Eye (tissue), 1 donor: ENCODE measurements at places on chromosomes 7 and 10.

DNA sequence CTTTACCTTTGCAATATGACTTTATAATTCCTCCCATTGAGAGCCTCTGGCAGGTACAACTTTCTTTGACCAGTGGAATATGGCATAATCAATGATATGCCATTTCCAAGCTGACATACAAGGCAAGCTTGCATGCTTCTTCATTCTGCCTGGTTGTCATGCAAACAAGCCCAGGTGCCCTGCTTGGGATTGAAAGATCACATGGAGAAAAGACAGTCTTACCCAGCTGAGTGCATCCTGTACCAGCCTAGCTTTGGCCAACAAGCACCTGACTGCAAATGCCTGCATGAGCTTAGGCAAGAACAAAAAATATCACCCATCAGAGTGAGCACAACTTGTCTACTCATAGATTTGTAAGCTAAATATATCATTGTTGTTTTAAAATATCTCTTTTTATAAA lies 82.9 kb upstream of the KCND2 start:
- no peak for DNase-seq

- peak; percentile 61 for DNase-seq
Observed at GRCh38 chr10:98269435-98269912, 1.5 kb upstream of the LOXL4 start.

- peak; percentile 38 for DNase-seq
Observed at GRCh38 chr7:1922071-1922869, 252.2 kb downstream of the ELFN1 start.

DNA sequence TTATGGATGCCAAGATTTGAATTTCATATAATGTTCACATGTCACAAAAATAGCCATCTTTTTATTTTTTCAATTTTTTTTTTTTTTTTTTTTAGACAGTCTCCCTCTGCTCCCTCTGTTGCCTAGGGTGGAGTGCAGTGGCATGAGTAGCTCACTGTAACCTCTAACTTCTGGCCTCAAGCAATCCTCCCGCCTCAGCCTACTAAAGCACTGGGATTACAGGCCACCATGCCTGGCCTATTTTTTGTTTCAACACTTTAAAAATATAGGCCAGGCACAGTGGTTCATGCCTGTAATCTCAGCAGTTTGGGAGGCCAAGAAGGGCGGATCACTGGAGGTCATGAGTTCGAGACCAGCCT lies 246.3 kb downstream of the SKIDA1 start:
- DNase-seq: no peak

DNA sequence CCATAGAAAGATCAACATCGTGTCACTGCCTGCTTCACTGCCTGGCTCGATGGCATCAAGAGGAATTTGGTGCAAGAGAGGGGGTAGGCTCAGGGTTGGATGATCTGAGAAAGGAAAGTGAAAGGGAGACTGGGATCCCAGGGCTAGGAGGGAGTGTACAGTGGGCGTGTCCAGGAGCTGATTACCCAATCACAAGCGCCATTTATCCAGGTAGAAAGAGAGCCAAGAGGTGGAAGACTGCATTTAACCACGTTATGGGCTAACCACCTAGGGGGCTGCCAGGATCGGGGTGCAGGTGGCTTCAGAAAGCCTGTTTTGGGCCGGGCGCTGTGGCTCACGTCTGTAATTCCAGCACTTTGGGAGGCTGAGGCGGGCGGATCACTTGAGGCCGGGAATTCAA lies 10.3 kb downstream of the PODXL start:
- DNase-seq: no peak

GRCh38 chr10:7188456-7189050 lies 222.3 kb downstream of the SFMBT2 start:
- DNase-seq: no peak

DNA sequence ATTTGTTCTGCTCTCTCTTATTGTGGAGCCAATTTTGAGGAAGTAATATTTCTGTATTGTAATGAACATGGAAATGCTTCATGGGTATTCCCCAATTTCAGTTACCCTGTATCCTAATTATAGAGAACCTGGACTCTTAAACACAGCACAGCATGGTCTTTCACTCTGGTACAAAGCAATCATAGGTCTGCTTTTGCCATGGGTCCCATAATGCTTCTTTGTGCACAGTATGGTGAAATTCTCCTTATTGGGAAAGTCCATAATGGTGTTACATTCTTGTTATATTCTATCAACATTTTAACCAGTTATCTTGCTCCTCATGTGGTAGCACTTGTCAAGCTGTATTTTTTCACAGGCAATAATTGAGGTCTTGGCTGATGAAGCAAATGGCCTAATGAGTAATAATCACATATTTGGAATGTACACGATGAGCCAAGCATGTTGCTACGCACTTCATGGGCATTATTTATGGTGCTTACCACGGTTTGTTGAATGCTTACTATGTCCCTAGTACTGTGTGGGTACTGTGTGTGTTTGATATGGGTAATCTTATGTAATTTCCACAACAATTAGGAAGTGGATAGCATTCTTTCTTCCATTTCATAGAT lies 42.9 kb downstream of the PRKG1 start:
- no peak for DNase-seq

DNA sequence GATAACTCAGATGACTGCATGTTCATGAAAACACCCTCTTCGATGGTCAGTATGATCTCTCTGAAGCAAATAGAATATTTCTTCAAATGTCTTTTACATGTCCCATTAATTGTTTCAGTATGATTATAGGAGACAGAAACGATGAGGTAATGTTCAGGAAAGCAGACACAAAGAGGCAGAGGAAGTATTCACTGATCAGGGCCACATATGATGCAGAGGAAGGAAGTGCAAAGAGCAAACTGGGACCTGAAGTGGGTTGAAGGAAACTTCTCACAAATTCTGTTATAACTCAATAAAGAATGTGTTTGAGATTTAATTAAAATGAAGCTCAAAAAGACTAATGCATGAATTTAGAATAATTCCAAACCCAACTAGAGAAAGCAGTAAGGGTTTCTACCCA lies 70.5 kb downstream of the TES start:
- DNase-seq: no peak

DNA sequence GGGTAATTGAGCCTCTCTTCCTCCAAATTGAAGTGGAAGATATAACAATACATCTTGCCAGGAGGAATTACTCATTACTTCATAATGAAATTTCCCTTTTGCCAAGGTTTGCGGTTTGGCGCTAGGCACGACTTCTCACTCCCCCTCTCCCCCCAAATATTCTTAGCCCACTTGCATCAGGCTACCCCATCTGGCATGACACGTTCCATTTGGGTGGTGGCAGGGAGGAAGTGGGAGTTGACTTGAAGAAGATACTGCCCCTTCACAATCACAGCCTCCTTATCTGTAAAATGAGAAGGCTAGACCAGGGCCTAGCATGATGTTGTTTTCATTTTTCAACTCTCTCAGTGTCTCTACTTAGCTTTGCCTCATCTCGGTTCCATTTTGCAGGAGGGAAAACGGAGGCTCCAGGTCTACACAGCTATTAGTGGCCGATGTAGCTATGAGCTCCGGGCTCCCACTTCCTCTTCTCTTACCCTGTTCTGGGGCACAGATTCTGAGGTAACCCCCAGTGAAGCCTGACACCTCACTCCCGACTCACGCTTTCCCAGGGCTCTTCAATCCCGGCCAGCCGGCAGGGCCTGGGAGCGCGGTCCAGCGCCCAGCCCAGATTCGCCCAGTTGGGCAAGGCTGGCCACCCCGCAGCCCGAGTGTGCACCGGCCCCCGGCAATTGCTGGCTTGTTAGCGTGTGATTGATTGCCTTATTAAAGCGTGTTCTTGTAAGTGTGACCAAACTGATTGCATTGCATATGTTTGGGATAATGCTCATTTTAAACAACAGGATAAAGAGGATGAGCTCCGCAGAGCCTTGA lies 6.5 kb downstream of the EVX1 start:
- DNase-seq: no peak

GRCh38 chr7:4147926-4148620 lies 534.0 kb upstream of the FOXK1 start:
- peak; percentile 45 for DNase-seq

- no peak for DNase-seq
Observed at GRCh38 chr10:31098046-31098445, 66.4 kb upstream of the ZNF438 start.

- no peak for DNase-seq
Observed at GRCh38 chr10:845526-845925, 86.0 kb downstream of the LARP4B start.

GRCh38 chr7:507623-508300 lies 11.9 kb downstream of the PDGFA start:
- DNase-seq: no peak

GRCh38 chr7:38796626-38797501 lies 112.1 kb downstream of the VPS41 start:
- DNase-seq: peak; percentile 90

DNA sequence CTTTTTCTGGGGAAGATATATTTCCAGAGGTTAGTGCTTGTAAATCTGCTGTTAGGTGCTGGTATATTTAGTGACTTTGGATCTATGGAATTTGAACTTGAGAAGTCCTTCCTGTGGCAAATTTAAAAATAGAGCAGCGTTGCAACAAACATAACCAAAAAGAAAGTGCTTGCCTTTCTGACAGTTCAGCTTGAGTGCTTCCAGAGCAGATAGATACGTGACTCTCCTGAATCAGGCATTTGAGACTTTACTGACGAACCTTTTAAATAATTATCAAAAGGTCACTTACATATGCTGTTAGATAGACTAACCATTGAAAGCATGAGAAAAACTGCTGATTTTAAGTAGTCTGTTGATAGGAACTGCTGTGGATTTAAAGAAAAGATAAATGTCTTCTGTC lies 387.5 kb upstream of the LRRTM3 start:
- DNase-seq: no peak

DNA sequence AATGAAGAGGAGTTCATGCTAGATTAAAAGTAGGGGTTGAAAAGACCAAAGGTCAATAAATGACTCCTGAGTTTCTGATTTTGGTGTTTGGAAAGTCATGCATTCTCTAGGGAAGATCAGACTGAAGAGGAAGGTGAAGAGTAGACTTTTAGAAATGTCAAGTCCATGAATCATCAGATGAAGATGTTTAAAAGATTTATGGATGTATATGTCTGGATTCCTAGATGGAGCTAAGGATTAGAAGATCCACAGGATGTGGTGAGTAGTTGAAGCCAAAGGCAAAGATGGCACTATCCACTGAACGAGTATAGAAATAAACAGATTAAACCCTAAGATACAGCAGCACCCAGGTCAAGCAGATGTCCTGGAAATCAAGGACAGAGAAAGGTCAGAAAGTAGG lies 298.5 kb downstream of the GPAM start:
- DNase-seq: no peak

DNA sequence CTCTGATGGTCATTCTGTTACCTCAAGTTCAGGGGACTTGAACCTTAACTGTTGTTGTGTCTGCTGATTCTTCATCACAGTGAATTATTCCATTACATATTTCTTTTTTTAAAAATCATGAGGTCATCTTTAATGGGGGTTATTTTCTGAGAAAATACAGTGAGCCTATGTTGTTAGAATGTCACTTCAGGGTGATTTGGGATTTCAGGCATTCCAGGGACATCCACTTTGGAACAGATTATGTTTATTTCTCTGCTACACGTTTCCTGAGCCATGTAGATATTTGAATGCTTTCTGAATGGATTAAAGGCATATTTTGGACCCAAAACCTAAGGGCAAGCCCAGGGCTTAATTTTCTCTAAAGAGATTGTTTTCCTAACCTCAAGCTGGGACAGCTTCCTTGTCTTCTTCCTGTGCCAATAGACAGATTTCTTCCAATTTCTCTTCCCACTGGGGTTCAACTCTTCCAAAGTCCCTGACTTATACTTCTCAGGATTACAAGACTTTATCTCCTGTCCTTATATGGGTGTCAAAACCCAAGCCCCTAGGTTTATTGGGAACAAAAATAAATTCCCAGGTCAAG lies 271.7 kb downstream of the ARHGAP12 start:
- no peak for DNase-seq

- peak; percentile 48 for DNase-seq
Observed at GRCh38 chr7:139046143-139046542, 10.3 kb upstream of the ZC3HAV1L start.

DNA sequence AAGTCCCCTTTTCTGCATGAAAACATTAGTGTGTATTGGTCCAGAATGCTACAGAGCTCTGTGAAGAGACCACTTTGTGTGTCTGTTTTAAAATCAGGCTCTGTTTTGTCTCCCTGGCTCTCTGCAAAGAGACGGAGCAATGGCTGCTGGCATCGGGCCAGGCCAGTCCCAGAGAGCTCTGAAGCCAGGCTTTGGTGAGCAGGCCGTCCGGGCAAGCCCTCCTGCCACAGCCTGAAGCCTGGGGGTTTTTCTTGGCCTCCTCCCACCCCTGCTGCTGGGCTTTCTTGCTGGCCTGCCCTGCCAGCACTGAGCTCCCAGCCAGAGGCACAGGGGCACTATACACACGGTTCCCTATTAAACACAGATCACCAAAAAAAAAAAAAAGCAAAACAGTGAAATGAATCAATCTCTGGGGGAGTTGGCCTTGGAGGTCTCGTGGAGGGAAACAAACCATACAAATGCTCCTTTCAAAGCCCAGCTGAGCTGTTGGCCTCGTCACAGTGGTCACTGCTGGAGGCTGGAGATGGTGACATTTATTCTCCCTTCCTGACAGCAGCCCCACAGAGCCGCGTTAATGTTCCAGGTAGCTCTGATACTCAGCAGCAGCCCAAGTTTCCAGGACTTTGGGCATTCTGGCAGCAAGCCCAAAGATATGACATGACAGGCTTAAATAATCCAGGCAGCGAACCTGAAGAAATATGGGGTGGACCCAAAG lies 237.2 kb downstream of the TCF7L2 start:
- peak; percentile 61 for DNase-seq

- DNase-seq: no peak
Observed at GRCh38 chr7:148153616-148154284, 436.8 kb upstream of the C7orf33 start.

DNA sequence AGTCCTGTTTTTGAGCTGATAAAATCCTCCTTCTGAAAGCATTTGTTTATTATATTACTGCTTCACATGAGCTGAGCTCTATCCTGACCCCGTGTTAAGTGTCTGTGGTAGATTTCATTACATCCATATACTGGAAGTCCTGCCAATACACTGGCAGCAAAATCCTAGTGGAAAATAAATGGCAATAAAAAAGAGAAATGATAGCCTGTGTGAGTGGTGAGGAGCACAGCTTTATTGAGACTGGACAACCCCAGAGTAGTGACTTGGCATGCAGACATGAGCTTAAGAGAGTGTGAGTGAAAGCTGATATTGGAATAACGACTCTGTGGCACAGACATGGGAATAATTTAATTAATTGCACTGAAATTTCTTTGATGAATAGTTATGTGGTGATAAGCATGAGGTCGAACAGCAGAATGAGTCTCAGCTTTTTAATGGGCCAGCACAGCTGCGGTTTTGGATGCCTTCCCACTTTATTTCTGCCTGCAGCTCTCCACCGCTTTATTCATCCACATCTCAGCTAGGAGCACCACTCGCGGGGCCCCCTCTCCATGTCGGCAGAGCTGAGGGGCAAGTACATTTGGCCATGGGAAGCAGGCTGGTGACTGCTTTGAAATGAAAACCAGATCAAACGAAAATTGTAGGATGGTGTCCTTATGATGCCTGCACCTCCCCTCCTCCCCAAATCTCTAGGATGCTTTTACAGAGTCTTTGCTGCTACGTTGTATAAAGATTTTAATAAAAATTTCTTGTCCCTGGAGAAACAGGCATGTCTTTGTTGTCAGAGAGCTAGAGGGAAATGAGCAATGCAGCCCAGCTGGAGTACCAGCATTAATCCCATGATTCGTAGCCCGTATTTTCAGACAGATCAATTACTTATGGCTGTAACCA lies 494.3 kb downstream of the AUTS2 start:
- DNase-seq: peak; percentile 80
